ENCODE measurements at places on chromosomes 4 and X.

GRCh38 chr4:180081072-180081471 is 2162.1 kb upstream of the TENM3 start:
- DNase-seq: no peak

DNA sequence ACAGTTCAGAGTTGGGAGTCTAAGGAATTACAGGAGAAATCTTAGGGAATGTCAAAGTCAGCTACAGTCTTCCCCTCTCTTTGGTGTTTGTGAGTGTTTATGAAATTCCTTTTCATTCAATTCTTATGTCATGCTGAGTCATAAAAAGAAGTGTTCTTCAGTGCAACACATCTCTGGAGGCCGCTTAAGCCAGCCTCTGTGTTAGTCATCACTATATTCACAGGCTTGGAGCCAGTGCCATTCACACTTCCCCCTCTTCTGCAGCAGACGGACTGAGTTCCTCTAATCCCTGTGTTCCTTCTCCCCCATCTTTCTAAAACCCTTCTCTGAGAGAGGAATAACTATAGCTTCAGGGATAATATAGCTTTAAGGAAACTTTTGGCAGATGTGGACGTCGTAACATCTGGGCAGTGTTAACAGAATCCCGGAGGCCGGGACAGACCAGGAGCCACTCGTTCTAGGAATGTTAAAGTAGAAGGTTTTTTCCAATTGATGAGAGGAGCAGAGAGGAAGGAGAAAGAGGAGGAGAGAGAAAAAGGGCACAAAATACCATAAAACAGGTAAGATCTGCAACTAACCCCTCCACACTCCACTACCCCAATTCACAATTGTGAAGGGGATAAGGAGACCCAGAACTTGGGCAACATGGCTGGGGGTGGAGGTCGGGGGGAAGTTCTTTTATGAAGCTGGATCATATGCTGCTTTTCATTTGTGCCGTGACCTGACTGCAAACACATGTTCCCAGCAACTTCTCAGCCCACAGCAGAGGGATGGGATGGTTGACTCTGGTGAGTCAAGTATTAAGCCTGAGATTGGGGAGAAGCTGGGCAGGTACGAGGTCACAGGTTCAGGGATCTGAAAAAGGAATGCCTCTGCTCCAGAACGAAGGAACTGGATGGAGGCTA is at the start of gene SRPX2:
Gene SRPX2, plus strand, starts transcription at position 244 of the 905 bp plus-strand sequence. CDS start 2,124 bp downstream, outside the sequence.
- DNase-seq: peak; percentile 50

GRCh38 chr4:163544407-163545038 is 50.0 kb downstream of the TMA16 start:
- no peak for DNase-seq

GRCh38 chr4:159212675-159213293 is 109.9 kb downstream of the RAPGEF2 start:
- no peak for DNase-seq

GRCh38 chr4:99100876-99101275 is 12.3 kb upstream of the ADH5 start:
- no peak for DNase-seq

GRCh38 chr4:7414736-7415510 is 19.8 kb downstream of the PSAPL1 start:
- DNase-seq: no peak

GRCh38 chrX:13463608-13464007 is 105.8 kb upstream of the EGFL6 start:
- DNase-seq: no peak

- DNase-seq: no peak
Observed at GRCh38 chr4:83293305-83294046, 8.9 kb upstream of the COQ2 start.

DNA sequence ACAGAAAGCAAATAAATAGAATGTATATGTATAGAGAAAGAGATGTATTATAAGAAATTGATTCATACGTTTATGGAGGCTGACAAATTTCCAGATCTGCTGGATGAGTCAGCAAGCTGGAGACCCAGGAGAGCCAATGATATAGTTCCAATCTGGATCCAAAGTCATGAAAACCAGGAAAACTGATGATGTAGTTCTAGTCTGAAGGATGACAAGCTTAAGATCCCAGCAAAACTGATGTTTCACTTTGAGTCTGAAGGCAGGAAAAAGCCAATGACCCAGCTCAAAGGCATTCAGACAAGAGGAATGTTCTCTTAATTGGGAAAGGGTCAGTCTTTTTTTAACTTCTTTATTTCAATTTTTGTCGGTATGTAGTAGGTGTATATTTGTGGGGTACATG is 102.6 kb downstream of the LHFPL1 start:
- DNase-seq: no peak

GRCh38 chr4:148055844-148056243 is 324.0 kb downstream of the ARHGAP10 start:
- no peak for DNase-seq

- DNase-seq: peak; percentile 38
Observed at GRCh38 chr4:112604589-112604988, 32.1 kb downstream of the ZGRF1 start.

DNA sequence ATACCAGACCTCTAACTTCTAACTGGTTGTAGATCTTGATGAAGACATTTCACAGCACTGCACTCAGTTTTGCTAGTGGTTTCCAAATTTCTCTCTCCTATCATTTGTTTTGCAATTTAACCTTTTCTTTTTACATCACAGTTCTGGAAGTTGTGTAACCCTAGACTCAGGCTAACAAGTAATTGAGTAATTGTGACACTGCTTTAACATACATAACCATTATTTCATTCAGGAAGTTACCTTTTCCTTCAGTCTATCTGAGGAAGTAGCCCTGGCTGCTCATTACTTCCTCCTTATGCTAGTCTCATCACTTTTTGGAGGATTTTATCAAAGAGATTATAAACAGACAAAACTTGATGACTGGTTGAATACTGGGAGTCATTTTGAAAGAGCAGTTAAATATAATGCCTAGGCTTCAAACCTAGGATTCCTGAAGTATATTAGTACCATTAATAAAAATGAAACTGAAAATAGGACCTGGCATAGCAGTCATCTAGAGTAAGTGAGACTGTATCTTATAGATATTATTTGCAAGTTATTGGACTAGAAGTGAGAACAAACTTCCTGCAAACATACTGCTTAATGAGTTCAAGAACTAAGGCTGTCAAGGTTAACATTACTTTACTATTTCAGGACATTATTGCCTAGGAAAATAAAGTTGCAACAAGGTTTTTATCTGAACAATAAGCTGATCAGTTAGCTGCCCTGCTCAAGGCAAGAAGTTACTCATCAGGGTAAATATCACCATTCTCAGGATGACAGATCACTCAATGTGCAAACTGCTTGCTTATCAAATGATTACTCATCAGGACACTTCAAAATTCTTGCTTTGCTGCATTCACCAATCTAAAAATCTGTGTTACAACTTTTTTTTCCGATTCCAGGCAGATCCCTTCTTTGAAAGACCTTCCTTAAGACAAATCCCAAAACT is 25.6 kb upstream of the TEX13C start:
- DNase-seq: no peak

DNA sequence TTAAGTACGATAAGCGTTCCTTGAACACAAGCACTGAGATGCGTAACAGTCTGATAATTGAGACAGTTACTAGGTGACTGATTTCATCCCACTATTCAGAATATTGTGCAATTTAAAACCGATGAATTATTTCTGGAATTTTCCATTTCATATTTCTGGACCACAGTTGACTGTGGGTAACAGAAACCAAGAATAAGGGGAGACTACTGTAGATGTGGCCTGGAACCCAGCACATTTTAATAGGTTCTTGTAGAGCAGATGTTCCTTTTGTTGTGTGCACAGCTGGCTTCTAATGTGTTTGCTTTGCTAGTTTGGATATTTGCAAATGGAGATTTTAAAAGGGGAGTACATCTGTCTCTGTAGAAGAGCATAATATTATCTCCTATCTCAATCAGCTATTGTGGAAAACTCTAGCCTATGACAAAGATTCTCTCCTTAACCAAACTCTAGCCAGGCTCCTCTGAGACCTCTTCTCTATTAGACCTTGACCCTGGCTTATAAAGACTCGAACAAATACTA is 16.4 kb downstream of the NAAA start:
- no peak for DNase-seq

DNA sequence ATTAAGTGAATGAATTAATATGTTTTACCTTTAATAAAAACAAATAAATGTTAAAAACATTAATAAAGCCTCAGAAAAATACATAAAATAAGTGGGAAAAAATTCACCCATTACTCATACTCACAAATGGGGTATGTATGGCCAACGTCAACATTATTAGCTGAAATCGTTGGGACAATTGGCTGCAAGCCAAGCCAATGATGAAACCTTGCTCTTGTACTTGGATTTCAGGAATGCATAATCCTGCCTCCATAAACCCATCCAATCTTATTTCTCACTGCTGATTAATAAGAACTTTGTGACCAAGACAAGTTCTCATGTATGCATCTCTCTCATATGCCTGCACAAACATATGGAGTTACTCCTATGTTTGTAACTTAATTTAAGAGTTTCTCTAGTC is 35.3 kb upstream of the ADAMTS3 start:
- DNase-seq: peak; percentile 68

- no peak for DNase-seq
Observed at GRCh38 chrX:84322083-84322827, 134.3 kb upstream of the RPS6KA6 start.

DNA sequence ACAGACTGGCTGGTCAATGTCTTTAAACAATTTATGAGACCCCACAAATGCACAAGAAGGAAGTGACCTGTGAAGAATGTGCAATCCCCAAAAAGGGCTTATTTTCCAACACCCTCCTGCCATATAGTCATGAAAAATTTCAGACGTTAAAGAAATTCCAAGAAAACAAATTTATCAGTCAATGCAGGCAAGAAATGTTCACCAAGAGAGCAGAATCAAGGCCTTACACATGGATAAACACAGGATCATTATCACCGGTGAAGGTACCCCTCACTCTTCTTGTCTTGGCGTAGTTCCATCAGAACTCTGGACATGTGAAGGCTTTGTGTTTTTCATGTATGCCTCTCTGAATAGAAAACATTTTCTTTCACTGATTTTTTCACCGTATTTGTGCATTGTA is 186.7 kb upstream of the GALNTL6 start:
- no peak for DNase-seq

GRCh38 chr4:27595571-27596360 is 735.1 kb downstream of the STIM2 start:
- DNase-seq: no peak

- DNase-seq: no peak
Observed at GRCh38 chr4:158906073-158906472, 137.2 kb downstream of the FNIP2 start.

- no peak for DNase-seq
Observed at GRCh38 chr4:188399834-188400233, 260.6 kb downstream of the TRIML1 start.

DNA sequence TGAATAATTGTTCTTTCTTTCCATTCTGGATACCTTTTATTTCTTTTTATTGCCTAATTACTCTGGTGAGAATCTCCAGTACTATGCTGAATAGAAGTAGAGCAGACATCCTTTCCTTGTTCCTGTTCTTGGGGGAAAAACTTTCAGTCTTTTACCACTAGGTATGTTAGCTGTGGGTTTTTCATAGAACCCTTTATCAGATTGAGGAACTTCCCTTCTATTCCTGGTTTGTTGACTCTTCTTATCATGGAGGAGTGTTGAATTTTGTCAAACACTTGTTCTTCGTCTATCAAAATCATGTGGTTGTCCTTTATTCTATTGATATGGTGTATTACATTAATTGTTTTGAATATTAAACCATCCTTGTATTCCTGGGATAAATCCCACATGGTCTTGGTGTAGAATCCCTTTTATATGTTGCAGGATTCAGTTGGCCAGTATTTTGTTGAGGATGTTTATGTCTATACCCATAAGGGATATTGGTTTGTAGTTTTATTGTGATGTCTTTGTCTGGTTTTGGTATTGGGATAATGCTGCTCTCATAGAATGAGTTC is 23.6 kb downstream of the SH3BP2 start:
- DNase-seq: no peak

GRCh38 chr4:181677621-181678020 is 565.6 kb upstream of the TENM3 start:
- DNase-seq: no peak

GRCh38 chrX:104270916-104271512 is 16.3 kb upstream of the ESX1 start:
- peak; percentile 7 for DNase-seq

- DNase-seq: no peak
Observed at GRCh38 chrX:38870361-38870895, 69.2 kb downstream of the MID1IP1 start.

DNA sequence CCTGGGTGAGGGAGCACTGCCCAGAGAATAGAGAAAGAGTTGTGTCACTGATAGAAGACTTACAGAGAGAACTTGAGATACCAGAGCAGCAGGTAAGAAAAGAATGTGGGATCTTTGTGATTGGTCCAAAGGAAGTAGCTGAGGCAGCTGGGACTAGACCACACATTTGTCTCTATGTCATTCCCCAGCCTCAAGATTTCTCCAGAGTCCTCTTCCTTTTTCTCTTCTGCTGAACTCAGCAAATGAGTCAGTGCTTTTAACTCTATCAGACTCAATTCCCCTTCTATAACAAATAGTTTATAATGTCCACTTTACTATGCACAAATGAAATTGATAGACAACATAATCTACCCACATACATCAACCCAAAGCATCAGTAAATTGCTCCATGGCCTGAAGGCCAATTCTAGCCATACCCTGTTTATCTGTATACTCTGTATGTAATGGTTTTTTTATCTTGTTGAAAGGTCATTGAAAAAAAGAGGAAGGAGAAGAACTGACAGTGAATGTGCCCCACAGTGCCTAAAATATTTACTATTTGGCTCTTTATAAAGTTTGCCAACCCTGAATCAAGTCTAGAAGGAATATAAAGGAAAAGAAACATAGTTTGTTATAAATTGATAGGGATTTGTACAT is 38.2 kb downstream of the ETDC start:
- DNase-seq: no peak

- DNase-seq: no peak
Observed at GRCh38 chr4:73615613-73616012, 4.6 kb downstream of the RASSF6 start.

DNA sequence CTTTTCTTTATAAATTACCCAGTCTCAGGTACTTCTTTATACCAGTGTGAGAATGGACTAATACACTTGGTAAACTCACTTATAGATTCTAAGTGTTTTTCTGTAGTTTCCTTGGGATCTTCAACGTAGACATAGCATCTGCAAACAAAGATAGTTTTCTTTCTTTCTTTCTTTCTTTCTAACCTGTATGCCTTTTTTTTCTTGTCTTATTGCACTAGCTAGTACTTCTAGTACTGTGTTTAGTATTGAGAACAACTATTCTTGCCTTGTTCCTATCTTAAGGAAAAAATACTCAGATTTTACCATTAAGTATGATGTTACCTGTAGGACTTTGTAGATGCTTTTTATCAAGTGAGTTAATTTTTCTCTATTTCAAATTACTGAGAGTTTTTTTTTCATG is 102.2 kb downstream of the EDA start:
- DNase-seq: no peak

- no peak for DNase-seq
Observed at GRCh38 chrX:37641859-37642258, 43.7 kb upstream of the XK start.

DNA sequence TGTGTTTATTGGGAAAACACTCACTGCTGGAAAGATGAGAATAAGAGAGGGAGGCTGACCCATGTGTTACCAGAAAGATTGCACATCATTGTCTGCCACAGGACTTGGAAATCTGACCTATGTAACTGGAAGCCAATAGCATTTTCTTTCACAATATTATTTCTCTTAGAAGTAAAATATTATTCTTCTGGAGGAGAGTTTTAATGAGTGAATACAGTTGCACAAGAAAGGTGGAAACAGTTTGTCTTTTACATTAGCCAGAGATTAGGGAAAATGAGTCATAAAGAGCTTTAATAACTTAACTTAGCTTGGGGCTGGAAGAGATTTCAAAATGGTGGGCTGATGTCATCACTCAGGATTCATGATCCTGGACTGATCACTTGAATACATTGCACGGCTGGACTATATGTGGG is 31.5 kb upstream of the LNX1 start:
- DNase-seq: no peak
